Stimulated activated CD4-positive, alpha-beta T cell treated with anti-CD3 and anti-CD28 coated beads, Interleukin-12 subunit alpha, Interleukin-12 subunit beta, amount 100 ng/mL, for 48 hours (primary cell): ENCODE measurements at places on chromosomes 3 and 15.

GRCh38 chr3:127480196-127480954 lies 110.2 kb downstream of the TPRA1 start:
- no peak for DNase-seq

GRCh38 chr15:99123713-99124451 lies 19.0 kb downstream of the SYNM start:
- DNase-seq, result no peak

- DNase-seq, result no peak
These were observed 137.9 kb upstream of the ZBTB20 start for GRCh38 chr3:115284980-115285379.

DNA sequence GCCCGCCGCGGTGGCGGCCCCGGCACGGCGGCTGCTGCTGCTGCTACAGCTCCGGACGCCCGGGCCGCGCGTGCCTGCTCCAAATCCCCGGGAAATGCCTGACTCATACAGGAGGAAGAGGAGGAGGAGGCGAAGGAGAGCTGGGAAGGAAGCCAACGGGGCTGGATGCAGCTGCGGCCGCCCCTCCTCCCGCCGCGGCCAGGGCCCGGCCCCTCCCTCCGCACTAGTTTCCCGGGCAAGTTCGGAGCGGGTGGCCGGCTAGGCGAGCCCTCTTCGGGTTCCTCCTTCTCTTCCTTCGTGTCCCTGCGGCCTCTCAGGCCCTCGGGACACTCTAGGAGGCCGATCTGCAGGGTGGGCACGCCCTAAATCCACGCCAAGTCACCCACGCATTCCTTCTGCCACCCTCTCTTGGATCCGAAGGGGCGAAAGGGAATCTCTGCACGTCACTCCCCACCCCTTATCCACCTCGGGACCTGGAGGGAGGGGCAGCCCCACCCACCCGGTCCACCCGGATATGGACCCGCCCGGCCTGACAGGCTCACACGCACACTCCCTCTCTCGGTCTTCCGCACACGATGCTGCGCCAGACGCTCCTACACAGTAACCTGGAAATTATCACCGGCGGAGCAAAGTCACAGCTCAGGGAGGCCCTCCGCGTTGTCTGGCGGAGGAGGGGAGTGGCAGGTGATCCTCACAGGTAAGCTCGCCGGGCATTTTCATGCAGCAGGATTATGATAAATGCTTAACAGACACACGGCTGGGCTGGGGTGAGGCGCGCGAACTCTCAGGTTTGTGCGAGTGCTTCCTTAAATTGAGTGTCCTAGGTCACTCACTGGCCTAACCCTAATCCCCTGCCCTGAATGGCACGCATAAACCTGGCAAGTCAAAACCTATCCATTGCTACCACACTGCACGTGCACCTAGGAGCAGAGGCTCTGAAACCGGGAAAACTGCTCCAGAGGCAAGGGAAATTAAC lies at the start of the genes OSBPL10 and ZNF860:
Gene OSBPL10 (minus strand): TSS at position 57 of the 976 bp plus-strand sequence. CDS start 83 bp downstream, outside the sequence.
Gene ZNF860 (plus strand): TSS at position 545 of the 976 bp plus-strand sequence. CDS start 7,330 bp downstream, outside the sequence.
- no peak for DNase-seq

GRCh38 chr15:77187751-77188464 lies 117.0 kb upstream of the TSPAN3 start:
- DNase-seq, result no peak

- no peak for DNase-seq
These were observed 7.0 kb downstream of the IQSEC1 start for GRCh38 chr3:13066236-13066635.

DNA sequence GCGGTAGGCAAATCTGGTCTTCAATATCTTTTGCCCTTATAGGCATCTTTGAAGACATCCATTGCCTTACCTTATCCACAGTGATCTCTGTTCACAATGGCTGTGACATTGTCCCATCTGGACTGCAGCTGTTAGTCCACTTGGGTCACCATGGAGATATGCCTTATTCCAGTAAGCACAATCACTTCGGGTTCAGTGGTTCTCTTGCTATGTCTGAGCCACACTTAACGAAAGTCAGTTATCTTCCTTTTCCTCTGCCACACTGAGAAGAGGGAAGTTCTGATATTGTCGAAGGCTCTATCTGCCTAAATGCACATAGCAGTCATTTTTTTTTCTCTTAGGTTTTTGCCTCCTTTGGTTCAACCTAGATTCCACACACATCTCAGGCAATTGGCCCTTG lies 119.0 kb upstream of the SATB1 start:
- no peak for DNase-seq

GRCh38 chr3:56610669-56611335 lies 53.8 kb downstream of the CCDC66 start:
- DNase-seq, result no peak

DNA sequence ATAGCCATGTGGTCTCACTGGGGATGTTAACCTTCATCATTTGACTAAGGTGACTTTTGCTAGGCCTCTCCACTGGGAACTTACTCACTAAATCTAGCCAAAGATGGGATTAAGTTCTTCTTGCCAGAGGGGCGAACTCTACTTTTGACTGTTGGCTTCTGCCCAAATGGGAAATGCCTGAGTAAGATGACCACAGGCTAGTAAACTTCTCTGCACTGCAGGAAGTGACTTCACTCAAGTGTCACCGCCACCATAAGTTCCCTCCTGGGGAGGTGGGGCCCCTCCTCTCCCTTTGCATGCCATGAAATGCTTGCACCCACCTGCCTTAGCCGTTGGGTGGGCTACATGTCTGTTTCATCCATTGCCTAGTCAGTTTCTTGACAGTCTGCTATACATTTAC lies 388.3 kb downstream of the FEZF2 start:
- DNase-seq, result no peak

- DNase-seq, result no peak
These were observed 375.9 kb downstream of the MCTP2 start for GRCh38 chr15:94607176-94607654.

- no peak for DNase-seq
These were observed 76.3 kb upstream of the STRIT1 start for GRCh38 chr3:155369735-155370134.

GRCh38 chr15:33013827-33014445 lies 180.6 kb downstream of the FMN1 start:
- no peak for DNase-seq

DNA sequence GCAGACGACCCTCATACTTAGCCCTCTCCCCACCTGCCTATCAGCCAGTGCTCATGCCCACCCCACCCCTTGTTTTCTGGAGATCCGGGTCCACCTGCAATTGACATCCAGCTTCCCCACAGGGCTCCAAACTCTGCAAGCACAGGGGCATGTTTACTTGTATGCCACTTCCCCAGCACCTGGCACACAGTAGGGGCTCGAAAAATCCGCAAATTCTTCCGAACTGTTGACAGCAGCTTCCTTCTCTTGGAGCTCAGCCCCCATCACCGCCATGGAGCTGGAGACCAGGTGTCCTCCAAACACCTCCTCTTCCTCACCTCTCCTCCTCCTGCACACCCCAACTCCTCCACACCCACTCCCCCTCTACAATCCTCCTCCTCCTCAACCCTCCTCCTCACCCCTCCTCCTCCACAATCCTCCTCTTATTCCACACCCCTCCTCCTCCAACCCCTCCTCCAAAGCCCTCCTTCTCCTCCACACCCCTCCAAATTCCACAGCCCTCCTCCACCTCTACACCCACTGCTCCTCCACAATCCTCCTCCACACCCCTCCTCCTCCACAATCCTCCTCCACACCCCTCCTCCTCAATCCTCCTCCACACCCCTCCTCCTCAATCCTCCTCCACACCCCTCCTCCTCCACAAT lies 70.4 kb upstream of the BLM start:
- no peak for DNase-seq

DNA sequence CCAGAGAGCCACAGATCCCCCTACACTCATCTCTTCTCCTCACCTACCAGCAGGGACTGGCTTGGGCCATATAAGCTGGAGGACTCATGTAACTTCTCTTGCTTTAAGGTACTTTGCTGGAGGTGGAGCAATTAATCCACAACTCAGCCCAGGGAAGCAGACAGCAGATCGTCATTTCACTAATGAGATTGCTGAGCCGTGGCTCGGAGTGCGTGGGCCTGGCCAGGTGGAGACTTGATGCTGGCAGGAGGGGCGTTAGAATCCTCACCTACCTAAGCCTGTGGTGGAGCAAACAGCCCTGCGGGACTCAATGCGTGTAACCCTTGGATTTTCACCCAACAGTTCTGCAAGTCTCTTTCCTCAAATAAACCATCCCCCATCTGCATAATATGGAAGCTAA lies 253.2 kb downstream of the RORA start:
- no peak for DNase-seq

- DNase-seq, result no peak
These were observed 41.6 kb upstream of the SEMA6D start for GRCh38 chr15:47675735-47676134.

GRCh38 chr3:186220911-186221645 lies 112.2 kb upstream of the ETV5 start:
- DNase-seq, result no peak

- DNase-seq, result no peak
These were observed 75.0 kb downstream of the SEMA5B start for GRCh38 chr3:122952520-122952919.

DNA sequence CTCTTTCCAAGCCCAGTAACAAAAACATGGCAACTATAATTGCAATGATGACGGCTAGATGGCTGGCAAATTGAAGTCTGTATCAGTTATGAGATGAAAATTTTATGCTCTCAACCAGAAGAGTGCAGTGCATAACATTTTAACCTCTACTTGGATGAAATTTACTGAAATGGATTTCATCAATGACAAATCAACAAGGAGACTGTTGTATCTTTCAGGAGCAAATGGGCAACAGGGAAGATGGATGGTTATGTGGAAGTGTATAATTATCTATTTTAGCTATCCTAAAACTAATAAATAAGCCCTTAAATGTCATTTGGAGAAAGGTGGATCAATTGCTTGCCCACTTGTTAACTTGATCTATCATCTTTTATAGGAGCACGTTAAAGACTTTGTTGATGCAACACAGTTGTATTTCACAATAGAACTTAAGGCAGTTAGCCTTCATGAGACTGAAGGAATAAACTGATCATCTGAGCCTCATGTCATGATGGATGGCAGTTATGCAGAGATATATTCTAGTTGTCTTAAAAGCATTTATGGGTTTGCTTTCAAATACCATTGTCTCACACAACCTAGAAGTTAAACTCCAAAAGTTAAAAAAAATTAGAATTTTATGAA lies 315.1 kb upstream of the TBC1D5 start:
- DNase-seq, result no peak

- no peak for DNase-seq
These were observed 407.4 kb downstream of the RSL24D1 start for GRCh38 chr15:54789376-54789775.

DNA sequence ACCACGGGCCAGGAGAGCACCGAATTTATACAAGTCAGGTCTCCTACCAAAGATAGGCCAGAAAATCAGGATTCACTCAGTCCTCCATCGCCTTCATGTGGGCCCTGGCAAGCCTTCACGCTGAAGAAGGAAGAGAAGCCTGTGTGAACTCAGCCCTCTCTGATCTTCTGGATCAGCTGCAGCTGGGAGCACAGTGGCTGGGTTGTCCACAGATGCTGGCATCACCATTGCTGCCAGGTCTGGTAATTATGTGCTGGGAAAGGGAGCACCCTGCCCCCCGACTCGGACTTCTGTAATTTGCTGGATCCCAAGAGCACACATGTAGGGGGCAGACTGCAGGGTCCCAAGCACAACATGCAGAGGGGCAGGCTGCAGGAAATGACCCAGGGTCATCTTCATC lies 12.4 kb upstream of the PDE8A start:
- DNase-seq, result no peak

DNA sequence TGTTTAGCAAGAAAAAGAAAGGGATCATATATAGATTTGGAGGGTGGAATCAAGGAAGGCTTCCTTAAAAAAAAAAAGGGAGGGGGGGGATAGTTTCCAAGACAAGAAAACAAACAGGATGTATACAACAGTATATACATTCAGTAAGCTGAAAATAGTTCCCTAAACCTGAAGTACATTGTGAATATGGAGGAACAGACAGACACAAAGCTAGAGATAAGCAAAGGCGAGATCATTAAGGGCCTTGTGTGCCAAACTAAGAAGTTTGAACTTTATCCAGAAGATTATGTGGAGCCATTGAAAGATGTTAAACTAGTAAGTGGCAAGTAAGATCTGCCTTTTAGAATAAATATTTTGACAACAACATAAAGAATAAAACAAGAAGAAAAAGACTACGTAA lies 93.3 kb upstream of the IMPG2 start:
- no peak for DNase-seq

GRCh38 chr15:41966920-41967465 lies 5.4 kb downstream of the EHD4 start:
- no peak for DNase-seq

DNA sequence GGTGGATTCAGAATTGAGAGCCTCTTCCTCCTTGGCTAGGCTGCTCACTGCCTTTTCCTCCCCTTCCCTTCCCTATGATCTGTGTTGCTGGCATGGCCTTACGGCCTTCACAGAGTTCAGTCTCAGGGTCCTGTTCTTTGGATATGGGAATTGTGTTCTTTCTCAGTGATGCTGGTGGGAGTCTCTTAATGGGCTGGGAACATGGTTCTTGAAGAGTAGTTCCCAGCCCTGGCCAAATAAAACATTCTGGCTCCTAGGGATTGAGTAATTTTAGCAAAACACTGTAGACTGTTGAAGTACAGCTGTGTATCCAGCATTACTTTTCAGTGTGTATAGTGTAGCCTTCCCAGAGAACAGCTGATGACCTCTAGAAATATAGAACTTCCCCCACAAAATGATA lies 22.6 kb upstream of the FILIP1L start:
- no peak for DNase-seq

GRCh38 chr15:56813995-56814394 lies 80.7 kb upstream of the ZNF280D start:
- no peak for DNase-seq

DNA sequence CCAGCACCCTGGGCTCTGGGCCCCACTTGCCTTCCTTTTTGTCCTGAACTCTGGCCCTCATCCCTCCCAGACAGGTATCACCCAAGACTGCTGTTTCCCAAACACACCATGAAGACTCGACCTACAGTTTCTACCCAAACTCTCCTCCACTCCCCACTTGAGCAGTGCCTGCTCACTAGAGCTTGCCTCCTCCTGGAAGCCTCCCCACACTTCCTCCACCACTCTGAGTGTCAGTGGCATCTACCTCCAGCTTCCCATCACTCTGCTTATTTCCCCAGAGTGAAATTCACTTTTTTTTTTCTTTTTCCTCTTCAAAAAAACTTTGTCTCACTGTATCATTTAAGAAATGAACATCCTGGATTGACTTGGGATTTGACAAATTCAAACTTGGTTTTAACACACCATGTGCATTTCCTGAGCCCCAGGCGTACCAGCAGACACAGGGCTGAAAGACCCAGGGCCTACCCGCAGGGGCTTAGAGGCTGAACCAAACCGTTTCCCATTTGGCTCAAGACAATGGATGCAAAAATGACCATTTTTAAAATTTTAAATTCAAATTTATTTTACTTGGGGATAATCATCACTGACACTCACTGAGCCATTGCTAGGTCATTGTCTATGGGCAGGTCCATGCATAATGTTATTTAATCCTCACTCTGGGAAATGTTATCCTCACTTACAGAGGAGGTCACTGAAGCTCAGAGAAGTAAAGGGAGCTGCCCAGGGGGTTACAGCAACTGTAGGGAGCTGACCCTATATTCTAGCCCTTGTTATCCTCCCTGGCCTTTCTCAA lies 62.3 kb downstream of the IQSEC1 start:
- no peak for DNase-seq

GRCh38 chr15:95556866-95557225 lies 773.7 kb upstream of the NR2F2 start:
- DNase-seq, result no peak
